ENCODE measurements at places on chromosomes 1 and 21.

- DNase-seq, result no peak
Observed at GRCh38 chr1:2874207-2874606, 72.7 kb upstream of the TTC34 start.

DNA sequence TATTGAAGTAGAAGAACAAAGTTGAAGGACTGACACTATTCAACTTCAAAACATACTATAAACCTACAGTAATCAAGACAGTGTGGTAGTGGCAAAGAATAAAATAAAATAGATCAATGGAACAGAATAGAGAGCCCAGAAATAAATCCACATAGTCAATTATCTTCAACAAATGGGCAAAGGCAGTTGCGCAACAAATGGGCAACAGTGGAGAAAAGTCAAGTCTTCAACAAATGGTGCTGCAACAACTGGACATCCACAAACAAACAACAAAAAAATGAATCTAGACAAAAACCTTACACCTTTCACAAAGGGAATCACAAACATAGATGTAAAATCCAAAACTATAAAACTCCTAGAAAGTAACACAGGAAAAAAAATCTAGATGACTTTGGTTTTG lies 38.4 kb downstream of the MIXL1 start:
- DNase-seq, result no peak

DNA sequence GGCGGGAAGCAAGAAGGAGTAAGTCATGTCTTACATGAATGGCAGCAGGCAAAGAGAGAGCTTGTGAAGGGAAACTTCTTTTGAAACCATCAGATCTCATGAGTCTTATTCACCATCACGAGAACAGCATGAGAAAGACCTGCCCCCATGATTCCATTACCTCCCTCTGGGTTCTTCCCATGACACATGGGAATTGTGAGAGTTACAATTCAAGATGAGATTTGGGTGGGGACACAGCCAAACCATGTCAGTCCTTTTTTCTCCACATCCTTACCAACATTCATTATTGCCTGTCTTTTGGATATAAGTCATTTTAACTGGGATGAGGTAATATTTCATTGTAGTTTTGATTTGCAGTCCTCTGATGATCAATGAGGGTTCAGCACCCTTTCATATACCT lies 81.0 kb downstream of the DIRAS3 start:
- no peak for DNase-seq

DNA sequence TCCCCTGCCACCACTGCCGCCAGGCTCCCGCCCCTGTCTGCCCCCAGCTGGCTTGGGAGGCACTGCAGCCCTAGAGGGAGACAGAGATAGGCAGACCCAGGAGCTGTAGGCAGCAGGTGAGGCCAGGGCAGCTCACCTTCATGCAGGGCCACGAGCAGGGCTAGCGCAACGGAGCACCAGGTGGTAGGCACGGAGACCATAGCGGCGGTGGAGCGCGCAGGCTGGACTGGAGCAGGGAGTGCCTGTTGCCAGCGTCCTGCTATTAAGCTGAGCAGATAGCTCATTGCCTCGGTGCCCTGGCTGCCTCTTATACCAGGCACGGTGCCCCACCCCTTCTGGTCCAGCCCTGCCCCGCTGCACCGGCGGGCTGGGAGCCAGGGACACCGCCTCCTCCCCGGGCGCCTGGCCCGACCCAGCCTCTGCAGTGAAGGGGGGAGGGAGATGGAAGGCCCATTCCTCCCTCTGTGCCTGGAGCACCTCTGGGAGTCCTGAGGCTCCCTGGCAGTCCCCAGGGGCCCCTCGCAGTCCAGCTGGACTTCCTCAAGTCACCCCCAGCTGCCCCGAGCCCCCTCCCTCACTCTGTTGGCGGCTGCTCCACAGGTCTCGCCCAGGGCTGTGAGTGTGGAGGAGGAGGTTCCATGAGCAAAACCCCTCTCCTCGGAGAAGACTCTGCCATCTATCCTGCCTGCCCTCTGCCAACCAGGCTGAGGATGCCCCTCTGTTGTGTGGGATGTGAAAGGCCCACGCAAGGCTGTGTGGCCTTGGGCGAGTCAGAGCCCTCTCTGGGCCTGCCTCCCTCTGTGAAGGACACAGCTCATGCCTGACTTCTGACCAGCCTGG lies at the start of gene EDN2:
Gene EDN2, minus strand, starts transcription at position 282 of the 840 bp plus-strand sequence. Its CDS starts 82 bp downstream, at position 200.
- no peak for DNase-seq

DNA sequence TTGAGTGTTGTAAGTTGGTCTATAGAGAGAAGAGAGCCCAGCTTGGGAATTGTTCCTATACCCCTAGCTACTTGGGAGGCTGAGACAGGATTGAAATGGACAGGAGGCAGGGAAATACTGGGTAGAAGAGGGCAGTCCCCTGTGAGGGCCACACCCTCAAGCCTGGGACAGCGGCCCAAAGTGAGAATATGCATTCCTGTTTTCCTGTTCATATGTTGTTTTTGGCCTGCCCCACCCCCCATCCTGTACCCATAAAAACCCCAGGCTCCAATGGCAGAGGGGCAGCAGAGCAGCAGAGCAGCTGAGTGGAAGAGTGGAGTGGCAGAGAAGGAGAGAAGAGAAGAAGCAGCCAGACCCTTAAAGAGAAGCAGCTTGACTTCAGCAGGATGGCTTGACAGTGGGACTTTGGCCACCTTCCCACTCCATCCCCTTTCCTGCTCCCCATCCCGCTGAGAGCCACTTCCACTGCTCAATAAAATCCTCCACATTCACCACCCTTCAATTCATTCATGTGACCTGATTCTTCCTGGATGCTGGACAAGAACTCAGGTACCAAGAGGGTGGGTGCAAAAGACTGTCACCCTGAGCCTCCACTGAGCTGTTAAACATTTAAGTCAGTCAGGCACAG lies 70.6 kb upstream of the PUM1 start:
- DNase-seq, result no peak

DNA sequence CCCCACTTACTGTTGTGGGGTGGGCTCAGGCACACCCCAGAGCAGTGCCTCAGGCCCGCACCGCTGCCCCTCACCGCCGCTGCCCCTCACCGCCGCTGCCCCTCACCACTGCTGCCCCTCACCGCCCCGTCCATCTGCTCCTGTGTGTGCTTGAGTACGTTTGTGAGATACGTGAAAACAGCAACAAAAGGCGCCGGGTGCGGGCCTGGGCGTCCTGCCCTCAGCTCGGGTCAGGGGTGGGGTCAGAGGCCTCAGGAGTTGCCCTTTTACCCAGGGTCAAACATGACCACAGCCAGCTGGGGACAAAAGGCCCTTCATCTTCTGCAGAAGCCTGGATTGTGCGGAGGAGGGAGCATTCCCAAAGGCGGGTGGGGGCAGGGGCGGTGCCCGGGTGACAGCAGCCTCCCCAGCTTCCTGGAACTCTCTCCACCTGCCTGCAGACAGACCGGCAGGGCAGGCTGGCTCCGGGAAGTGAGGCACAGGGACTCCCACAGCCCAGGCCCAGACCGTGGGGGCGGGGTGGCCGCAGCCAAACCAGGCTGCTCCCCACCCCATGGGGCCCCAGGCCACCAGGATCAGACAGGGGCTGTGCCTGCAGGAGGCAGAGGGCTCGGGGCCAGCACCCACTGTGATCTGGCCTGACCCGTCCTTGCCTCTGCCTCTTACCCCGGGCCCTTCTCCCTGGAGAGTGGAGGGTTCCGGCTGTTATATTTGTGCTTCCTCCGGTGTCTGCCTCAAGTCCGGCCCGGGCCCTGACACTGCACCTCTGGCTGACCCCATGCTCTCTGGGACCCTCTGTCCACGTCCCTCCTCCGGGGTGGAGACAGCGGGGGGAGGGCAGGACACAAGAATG lies 2.3 kb upstream of the VWA1 start:
- DNase-seq, result no peak

GRCh38 chr1:14945132-14946010 lies 208.2 kb upstream of the TMEM51 start:
- DNase-seq, result no peak

GRCh38 chr1:168717906-168718891 lies 10.8 kb downstream of the DPT start:
- no peak for DNase-seq

DNA sequence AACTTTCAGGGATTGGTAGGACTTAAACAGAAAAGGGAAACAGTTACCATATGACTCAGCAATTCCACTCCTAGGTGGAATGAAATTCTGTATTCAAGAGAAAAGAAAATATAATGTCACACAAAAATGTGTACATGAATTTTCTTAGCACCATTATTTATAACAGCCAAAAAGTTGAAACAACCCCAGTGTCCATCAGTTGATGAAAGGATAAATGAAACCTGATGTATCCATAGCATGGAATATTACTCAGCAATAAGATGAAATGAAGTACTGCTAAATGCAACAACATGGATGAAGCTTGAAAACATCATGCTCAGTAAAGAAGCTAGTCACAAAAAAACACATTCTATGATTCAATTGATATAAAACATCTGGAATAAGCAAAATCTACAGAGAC lies 15.5 kb downstream of the EEIG2 start:
- DNase-seq, result no peak

- peak; percentile 95 for DNase-seq
Observed at GRCh38 chr1:178126741-178127185, 32.9 kb downstream of the RASAL2 start.

DNA sequence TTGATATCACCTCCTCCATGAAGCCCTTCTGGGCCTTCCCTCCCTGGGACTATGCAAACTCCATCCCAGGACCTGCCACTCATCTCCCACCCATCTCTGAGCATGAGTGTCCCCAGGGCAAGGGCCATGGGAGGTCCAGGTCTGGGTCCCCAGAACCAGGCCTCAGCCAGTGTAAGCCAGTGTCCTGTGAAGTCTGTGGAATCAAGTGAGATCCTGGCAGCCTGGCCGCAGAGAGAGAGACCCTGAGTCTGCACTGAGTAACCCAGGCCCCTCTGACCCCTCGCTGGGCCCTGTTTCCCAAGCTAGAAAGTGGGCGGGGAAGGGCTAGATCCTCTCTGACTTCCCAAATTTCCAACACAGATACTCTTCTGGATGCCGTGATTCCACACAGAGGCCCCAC lies 132.7 kb downstream of the DMRTB1 start:
- no peak for DNase-seq

GRCh38 chr1:195332102-195332501 lies 1276.1 kb downstream of the KCNT2 start:
- no peak for DNase-seq

DNA sequence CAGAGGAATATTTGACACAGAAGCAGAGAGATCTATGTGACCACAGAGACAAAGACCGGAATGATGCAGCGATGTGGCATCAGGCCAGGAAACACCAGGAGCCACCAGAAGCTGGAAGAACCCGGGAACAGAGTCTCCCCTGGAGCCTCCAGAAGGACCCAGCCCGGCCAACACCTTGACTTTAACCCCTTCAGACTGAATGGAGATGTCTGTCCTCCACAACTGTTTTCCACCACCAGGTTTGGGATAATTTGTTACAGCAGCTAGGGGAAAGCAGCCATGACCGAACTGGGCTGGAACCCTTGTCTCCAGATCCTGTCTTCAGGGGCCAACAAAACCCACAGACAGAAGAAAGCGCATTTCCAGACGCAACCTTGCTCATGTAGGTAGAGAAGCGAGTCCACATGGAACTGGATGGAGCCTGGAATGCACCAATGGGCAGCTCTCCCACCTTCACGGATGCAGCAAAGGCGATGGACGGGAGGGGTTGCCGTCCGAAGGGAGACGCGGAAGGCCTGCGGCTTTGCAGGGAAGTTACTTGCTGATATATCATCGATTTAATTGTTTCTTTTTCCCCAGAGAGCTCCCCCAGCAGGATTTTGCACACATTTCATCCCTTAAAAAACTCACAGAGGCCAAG lies 396.6 kb downstream of the NPHP4 start:
- DNase-seq, result no peak

DNA sequence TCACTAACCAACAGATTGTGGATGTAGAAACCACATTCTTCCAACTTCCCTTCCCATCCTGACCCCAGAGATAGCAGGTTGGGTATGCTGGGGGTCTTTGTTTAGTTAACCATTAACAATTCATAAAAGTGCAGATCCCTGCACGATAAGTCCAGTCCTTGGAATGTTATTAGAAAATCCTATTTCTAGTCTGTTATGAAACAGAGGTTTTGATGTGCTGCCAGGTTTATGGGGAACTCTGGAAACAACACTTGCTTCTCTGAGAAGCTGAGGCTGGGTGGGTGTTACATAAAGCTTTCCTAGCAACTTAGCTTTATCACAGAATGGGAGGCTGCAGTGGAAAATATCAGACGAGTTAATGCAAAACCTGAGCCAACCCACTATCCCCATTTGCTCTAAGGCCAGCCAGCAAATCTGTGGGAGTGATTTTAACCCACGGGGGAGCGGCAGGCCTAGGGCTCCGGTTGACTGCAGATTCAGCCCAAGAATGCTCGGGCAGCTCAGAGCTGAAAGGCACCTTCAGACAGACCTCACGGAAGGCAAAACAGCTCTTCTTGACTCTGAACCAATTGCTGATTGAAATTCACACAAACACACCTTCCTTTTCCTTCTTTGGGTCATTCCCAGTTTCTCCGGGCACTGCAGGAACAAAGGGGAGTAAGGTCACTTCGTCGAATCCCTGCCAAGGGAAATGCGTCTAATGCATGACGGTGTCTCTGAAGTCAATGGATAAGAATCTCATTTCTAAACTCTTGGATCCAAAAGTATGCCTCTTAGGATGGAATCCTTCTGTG lies 111.7 kb upstream of the IRF2BP2 start:
- DNase-seq, result no peak

DNA sequence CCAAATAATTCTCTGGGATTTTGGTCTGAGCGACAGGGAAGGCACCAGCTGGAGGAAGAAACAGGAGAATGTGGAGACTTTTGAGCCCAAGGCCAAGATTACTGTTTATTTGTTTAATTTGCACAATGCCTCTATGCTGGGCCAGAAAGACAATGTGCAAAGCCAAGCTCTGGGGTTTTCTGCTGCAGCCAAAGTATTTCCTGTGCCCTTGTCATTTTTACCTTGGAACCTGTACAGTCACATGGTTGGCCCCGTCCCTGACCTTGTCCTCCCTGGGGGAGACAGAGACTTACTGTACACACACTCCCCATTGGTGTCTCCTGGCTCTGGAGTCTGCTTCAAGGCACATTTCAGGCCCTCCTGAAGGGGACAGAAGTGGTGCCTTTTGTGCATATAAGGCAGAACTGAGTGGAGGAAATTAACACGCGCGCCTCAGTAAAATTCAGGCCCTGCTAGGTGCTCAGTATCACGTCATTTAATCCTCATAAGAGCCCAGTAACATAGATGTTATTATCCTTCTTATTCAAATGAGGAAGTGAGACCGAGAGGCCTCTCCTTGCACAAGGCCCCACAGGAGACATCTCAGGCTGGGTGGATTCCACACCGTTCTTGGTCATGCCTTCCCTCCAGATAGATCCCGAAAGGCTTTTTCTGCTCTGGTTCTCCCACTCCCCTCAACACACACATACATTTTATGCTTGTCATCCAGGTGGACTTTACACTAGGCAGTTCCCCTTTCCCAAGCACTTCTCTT lies 21.1 kb downstream of the C1orf115 start:
- DNase-seq, result no peak
